Activated T-helper 1 cell treated with anti-CD3 and anti-CD28 coated beads, Interleukin-12 subunit alpha, Interleukin-12 subunit beta, Interleukin-2, Interleukin-4 antibody, amounts not matched to agents 30 ng/mL and 10 ng/mL and 1 ng/mL, durations not matched to agents 14 hours and 24 hours and 36 hours (primary cell): ENCODE measurements at places on chromosomes 7 and 10. TPM values are rescaled to one million over a fixed set of nuclear protein-coding genes. Genes with fewer than 3 reads are reported as not detected.

- no peak for DNase-seq
Measured at GRCh38 chr7:146961617-146962016, 845.0 kb downstream of the CNTNAP2 start.

- DNase-seq, result peak; percentile 2
Measured at GRCh38 chr7:6271694-6272440, 557 bp downstream of the CYTH3 start.

DNA sequence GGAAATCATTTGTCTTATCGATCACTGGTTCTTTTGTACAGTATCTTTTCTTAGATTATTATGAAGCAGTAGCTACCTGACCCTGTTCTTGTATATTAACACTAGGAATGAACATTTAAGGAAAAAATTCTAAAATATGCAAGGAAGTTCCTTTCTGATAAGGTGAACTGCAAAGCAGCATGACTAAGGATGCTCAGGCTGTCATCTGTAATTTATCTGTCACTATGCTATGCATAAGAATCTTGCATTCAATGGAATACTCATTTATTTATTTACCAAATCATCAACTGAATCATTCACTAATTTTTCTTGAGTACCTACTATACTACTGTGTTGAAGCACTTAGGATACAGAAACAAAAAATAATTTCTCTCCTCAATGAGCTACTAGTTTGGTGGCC, 5.8 kb downstream of the GSDME start:
- no peak for DNase-seq

- no peak for DNase-seq
Measured at GRCh38 chr10:24790599-24790998, 66.9 kb upstream of the ARHGAP21 start.

DNA sequence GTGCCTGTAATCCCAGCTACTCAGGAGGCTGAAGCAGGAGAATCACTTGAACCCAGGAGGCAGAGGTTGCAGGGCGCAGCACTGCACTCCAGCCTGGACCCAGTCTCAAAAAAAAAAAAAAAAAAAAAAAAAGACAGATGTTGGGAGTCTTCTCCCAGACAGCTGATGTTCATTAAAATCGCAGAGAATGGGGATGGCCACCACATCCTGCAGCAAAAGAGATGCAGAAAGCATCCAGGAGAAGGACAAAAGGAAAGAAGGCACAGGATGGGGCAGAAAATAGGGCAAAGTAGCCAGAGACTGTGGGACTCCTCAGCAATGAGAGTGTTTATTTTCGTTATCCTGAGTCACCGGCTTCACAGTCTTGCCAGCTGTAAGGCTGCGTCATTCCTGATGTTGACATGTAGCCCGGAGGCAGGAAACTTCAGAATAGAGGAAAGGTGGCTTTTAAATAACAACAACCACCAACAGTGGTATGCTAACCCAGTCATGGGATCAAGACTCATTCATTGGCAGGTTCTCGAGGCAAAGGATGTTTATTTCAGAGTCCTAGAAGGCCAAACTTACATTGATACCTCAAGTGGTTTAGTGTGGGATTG, 149.5 kb upstream of the SVIL start:
- no peak for DNase-seq

DNA sequence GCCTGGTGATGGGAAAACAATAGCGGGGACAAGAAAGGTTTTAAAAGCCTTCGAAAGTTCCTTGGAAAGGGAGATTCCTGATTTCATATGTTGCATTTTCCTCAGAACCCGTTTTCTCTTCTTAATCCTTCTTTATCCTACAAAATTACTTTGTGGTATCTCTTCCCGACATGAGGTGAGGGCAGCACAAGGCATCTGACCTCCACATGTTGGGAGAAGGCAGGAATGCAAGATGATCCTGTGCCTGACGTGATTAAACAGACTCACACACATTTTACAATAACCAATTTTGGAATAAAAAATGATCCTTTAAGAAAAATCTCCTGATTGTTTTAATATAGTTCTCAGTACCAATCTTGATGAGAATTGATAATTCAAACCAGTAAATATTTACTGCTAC, 153.3 kb upstream of the MKLN1 start:
- no peak for DNase-seq

- DNase-seq, result no peak
Measured at GRCh38 chr7:102860351-102860811, 52.4 kb upstream of the LRRC17 start.

GRCh38 chr7:134669845-134670373, 23.3 kb downstream of the BPGM start:
- DNase-seq, result peak; percentile 26

DNA sequence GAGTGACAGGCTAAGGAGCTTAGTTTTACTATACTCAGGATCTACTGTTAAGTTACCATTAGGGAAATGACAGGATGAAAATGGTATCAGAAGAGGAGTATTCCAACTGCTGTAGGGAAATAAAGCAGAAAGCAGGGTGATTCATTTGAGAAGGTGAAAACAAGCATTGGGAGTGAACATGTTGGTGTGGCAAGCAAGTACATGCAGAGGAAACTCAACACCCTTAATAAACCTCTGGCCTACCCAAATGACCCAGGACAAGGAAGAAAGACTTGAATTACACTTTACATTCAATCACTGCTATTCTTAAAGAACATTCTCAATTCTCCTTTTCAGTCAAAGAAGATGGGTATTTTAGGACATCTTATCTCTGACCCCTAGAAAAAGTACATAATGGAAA, 28.7 kb downstream of the ERLIN1 start:
- no peak for DNase-seq

GRCh38 chr7:3239291-3239691, 61.8 kb upstream of the SDK1 start:
- DNase-seq, result no peak

- no peak for DNase-seq
Measured at GRCh38 chr7:25180592-25180923, 47.7 kb downstream of the NPVF start.

- no peak for DNase-seq
Measured at GRCh38 chr7:21851559-21851967, 94.1 kb downstream of the CDCA7L start.

GRCh38 chr10:31582365-31583052, 263.5 kb downstream of the ZEB1 start:
- no peak for DNase-seq

- DNase-seq, result no peak
Measured at GRCh38 chr7:70942791-70943190, 189.2 kb upstream of the GALNT17 start.

GRCh38 chr10:70761031-70761601, 24.1 kb downstream of the TBATA start:
- DNase-seq, result no peak

DNA sequence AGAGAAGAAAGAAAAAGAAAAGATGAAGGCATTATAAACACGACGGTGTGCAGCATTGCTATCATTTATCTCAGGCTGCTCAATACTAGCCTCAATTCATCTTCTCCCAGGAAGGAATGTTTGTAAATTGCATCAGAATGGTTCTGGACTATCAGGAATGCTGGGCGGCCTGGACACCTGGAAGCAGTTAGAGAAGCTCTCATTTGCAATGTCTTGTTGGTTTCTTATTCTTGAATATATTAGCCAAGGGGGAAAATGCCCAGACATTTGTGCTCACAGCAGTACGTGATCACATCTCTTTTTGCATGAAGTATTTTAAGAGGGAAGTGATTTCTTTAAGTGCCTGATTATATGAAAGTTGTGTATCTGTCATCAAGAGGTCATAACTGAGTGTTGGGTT, 85.6 kb upstream of the IMMP2L start:
- no peak for DNase-seq

DNA sequence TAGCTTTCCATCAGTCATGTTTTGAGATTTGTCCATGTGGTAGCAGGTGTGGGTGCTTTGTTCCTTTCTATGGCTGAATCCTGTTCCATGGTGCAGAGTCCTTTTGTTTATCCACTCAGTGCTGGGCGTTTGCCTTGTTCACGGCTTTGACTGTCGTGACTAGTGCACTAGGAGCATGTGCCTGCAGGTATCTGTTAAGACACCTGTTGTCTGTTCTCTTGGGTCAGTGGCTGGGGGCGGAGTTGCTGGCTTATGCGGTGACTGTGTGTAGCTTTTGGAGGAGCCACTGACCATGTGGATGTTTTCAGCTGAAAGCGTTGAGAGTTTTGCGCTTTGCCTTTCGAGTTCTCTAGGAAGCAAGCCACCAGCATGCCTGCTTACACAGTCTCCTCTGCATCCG, 573.1 kb upstream of the FOXK1 start:
- no peak for DNase-seq

- DNase-seq, result no peak
Measured at GRCh38 chr7:108451296-108451848, 4.9 kb downstream of the NRCAM start.

- peak; percentile 8 for DNase-seq
Measured at GRCh38 chr10:28411648-28412047, 108.8 kb upstream of the MPP7 start.

DNA sequence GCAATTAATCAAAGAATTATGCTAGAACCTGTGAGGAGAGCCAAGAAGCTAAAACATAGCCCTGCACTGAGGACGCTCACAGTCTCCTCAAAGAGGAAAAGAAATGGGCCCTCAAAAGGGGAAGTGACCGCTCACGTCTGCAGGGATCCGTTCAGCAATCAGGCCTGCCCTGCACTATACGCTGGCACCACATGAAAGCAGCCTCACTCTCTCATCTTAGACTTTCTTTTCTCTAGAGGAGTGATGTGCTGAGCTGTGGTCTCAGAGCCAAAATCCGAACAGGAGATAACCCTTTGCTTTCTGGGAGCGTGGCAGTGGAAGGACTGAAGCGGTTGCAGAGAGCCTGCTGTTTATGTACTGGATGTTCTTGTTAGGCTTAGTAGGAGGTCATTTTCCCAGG, 6.3 kb upstream of the IL2RA start:
- DNase-seq, result no peak

DNA sequence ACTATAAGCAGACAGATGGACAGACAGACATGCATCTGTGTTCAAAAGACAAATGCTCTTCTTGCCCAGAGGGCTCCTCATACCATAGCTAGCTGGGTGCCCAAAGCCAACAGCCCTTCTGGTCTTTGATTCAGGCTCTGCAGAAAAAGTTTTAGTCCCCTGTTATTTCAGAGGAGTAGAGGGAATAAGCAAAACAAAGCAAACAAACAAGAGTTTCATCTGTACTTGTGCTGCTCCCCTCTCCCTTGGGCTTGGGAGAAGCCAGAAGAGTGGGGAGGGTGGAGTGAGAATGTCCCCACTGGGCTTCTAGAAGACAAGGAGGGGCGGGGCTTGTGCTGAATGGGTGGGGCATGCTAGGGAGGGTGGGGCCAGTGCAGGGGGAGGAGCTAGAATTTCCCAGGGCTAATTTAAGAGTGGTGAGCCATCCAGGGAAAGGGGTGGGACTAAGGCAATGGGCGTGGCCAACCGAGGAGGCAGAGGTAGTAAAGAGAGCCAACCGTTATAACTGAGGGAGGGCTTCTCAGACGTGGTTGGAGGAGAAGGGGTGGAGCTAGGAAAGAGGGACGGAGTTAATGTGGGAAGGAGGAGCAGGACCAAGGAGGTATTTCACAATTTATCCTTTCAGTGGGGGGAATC, 101.2 kb upstream of the MGMT start:
- DNase-seq, result no peak

DNA sequence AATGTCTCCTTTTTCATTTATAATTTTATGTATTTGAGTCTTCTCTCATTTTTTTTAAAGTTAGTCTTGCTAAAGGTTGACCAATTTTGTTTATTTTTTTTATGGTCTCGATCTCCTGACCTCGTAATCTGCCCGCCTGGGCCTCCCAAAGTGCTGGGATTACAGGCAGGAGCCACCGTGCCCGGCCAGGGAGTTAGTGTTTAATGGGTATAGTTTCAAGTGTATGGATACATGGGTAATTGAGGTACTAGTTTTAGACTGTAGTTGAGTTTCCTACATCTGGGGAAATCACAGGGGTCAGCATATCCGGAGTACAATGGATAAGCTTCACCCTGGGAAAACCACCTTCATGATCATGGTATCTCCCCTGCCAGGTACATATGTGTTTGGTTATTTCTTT, 267.3 kb upstream of the KCND2 start:
- no peak for DNase-seq

DNA sequence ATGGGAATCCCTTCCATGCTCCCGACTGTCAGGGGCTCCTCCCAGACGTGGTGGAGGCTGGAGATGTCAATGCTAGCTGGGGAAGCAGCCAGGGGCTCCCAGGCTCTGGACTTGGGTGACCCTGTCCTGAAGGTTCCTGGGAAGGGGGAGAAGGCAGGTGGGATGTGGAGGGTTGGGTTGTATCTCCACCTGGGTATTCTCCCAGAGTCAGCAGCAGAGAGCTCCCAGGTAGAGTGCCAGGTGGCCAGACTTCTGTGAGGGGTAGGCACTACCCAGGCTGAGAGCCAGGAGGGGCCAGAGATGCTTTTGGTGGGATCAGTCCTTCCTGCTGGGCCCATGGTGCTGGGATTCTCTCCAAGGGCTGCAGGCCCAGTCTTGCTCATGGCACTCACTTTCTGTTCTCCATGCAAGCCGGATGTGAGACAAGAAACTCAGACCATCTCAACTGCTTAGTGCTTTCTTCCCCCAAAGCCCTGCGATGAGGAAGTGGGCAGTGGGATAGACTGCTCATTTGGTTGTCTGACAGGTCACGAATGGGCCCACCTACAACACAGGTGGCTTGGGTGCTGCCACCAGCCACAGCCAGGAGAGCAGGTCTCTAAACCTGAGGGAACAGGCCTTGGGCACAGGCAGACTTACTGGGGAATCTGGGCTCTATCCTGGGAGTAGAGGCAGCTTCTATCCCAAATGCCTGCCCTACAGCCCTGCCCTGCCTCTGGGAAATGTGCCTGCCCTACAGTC, 52.5 kb upstream of the CAMK2B start:
- DNase-seq, result no peak

DNA sequence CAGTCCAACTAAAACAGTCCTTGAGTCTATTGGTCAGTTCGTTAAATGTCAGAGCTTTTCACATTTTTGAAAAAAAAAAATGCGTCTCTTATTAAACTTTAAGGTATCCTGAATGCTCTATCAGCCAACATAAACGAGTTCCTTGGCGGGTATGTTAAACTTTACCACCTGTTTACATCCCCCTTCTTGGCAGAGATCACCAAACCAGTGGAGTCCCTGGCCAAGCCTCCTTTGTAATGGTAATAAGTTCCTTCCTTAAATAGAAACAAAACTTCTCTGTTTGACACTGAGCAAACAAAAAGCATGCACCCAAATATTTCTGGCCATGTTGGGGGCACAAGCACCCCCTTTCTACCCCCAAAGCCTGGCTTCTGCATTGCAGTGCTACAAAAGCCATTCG, 3.2 kb downstream of the TRIL start:
- DNase-seq, result no peak

- no peak for DNase-seq
Measured at GRCh38 chr10:69807122-69807521, 5.4 kb downstream of the COL13A1 start.

- DNase-seq, result peak; percentile 63
Measured at GRCh38 chr7:6636741-6637543, at the start of gene ZNF316. Gene ZNF316, plus strand, starts transcription at chr7:6637318. Its CDS starts 5,092 bp downstream, at chr7:6642410.

GRCh38 chr7:77368974-77369373, 47.2 kb downstream of the GSAP start:
- no peak for DNase-seq

The GPR141 gene
- total RNA-seq, result not detected in 2 replicates

The ABCB4 gene
- total RNA-seq, result not detected in 2 replicates

The SOSTDC1 gene
- total RNA-seq, result not detected in 2 replicates

The ASAH2B gene
- total RNA-seq, result 2.9 and 4.0 TPM in 2 replicates

The ADARB2 gene
- total RNA-seq, result 0.05 and 0.20 TPM in 2 replicates

The INHBA gene
- total RNA-seq, result 1.9 and 2.5 TPM in 2 replicates

The FRA10AC1 gene
- total RNA-seq, result 25.9 and 28.2 TPM in 2 replicates

The AMPH gene
- not detected in 2 replicates for total RNA-seq

The MYPN gene
- not detected in 2 replicates for total RNA-seq

The HDAC9 gene
- 0.86 and 2.0 TPM in 2 replicates for total RNA-seq

The GBX1 gene
- not detected in 2 replicates for total RNA-seq

The CASD1 gene
- 14.9 and 15.2 TPM in 2 replicates for total RNA-seq
